ENCODE measurements at places on chromosomes 2 and 18.

DNA sequence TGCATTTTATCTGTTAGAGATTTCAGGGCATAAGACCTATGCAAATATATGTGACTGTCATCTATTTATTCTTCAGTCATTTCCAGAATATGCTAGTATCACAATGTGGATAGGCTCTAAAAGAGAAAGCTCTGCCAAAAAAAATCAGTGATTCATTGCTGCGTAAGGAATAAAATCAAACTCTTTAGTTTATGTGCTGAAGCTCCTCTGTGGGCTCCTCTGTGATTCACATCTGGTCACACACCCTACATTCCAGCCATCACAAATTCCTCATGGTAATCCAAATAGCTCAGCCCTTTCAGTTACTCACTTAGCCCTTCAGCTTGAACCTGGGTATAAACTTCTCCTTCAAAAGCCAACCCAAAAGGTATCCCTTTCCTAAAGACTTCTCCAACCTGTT is 21.4 kb downstream of the DLGAP1 start:
- no peak for DNase-seq

GRCh38 chr2:167192833-167193232 is 304.6 kb downstream of the XIRP2 start:
- no peak for DNase-seq

DNA sequence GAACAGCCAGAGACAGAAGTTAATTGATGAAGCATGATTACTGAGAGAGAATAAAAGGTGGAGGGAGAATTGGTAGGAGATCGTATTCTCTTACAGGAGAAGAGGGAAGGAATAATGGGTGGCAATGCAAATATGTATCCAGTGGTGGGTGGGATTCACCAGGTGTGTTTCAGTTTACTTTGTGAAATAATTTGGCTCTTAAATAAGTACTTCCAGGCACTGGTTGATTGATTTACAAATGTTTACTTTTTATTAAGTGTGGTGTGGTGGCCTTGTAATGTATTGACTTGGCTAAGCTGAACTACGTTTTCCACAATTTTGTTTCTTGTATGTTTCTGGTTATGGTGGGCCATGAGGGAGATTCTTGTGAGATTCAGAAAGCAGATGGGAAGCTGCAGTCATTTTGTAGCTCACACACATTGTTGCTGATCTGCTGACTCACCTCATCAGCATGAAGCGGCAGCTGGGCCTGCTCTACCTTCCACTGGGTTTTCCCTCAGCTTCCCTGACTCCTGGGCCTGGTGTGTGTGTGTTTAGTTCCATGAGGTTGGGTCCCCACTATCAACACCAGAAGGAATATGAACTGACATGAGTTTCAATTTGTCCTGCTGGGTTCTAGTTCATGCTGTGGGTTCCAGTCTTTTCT is 32.6 kb downstream of the MYL12B start:
- DNase-seq: no peak

GRCh38 chr2:107091163-107091864 is 205.3 kb upstream of the ST6GAL2 start:
- no peak for DNase-seq

- no peak for DNase-seq
Measured at GRCh38 chr2:221034026-221034701, 537.9 kb downstream of the EPHA4 start.

DNA sequence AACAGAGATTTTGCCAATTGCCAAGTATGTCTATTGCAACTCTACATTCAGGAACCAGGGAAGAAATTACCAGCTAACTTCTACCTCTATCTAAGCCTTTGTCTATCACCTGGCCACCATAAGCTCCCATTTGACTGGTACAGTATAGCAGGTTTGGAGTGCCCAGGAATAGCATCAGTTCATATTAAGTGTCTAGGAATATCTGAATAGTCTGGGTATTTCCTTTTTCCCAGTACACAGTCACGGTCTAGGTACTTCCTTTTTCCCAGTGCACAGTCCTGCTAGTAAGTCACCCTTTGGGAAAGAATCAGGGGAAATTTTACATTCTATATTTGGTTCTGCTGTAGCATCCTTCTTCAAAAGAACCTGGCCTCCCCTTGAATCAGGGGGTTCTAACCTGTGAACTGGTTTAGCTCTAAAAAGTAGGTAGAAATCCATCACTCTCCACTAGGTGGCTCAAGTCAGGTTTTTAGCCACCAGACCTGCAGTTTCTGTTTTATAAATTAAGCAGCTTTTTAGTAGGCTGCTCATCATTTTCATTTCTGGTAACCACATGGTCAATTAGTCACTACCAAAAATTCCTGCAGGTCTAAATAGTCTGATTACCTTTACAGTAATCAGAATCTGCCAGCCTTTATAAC is 49.3 kb upstream of the DNAJC10 start:
- no peak for DNase-seq

DNA sequence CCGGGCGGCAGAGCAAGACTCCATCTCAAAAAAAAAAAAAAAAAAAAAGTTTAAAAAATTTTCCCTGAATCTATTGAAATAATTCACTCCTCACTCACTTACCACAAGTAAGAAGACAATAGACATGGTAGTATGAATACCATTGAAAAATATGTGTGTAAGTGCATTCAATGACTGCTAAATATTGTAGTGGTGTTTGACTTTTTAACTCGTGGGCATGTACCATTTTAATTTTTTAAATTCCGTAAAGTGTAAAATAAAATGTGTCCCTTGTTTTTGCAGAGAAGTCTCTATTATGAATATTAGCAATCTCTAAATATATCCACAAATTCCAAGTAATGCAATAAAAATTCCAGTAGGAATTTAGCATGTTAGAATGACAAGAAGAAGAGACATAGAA is 134.1 kb downstream of the COPS8 start:
- no peak for DNase-seq

- no peak for DNase-seq
Measured at GRCh38 chr2:168889635-168890005, 610 bp downstream of the SPC25 start.

DNA sequence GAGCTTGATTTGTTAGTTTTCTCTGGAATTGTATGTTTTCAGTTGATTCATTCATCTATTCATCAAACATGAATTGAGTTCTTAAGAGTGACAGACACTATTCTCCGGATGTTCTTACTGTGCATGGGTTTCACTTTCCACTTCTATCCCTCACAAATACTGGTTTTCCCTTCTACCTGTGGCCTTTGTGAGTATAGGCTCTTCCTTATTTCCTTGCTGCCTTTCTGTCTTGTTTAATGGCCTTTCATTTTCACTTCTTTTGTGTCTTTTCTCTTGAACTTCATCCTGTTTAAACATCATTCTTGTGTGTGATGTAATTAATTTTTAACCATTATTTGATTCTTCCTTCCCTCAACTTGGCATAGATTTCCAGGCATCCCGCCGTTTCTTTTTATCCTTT is 90.7 kb downstream of the CRIM1 start:
- DNase-seq: no peak

GRCh38 chr2:188984065-188984491 is 9.9 kb downstream of the COL3A1 start:
- DNase-seq: no peak

GRCh38 chr18:36364911-36365624 is 67.6 kb downstream of the FHOD3 start:
- DNase-seq: no peak

- DNase-seq: no peak
Measured at GRCh38 chr2:16613539-16614011, 52.1 kb downstream of the CYRIA start.

DNA sequence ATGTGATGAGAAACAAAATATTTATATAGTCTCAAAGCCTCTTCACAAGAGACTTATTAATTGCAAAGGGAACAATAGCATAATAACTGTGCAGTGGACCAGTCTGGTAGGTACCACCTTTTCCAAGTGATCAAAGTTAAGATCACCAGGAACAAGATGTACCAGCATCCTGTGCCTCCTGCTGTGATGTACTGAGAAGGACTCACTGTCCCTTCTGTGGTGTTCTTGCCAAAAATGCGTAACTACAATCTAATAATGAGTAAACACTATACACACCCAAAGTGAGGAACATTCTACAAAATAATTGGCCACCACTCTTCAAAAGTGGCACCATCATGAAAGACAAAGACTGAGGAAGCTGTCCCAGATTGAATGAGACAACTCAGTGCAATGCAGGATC is 14.5 kb downstream of the GNLY start:
- no peak for DNase-seq

DNA sequence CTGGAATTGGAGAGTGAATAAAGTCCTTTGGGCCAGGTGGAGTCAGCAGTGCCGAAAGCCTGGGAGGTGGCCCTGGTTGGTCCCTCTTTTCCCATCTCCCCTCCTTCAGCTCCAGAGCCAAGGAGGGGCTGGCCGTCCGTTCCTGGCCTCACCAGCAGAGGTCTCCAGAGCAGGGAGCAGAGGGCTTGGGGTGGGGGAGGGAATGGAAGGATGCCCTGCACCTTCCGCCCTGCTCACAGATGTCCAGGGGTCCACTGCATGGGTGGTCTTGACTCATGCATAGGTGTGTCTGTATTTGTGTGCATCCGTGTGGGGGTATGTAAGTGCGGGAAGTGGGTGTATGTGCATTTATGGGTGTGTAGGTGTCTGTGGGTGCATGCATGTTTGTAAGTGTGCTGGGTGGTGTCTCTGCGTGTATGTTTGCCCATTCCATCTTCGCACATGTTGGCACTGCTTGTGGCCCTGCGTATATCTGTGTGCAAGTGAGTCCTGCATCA is 201.8 kb downstream of the ZFP36L2 start:
- DNase-seq: no peak

DNA sequence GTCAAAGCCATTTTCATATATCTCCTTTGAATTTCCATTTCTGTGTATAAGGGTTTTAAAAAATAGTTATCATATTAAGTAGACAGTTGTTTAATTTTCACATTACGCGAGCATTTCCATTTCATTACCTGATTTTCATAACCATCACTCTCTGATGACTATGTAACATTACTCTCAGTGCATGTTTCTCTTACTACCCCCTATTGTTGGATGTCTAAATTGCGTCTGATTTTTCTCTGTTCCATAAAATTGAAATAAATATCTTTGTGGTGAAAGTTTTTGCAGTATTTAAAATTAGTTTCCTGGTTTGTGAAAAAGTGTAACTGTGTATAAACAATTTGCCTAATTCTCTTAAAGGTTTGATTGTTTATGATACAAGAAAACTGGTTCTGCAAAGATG is 123.8 kb downstream of the MYO1B start:
- no peak for DNase-seq

- DNase-seq: no peak
Measured at GRCh38 chr18:58362027-58362575, 266.8 kb downstream of the ALPK2 start.

DNA sequence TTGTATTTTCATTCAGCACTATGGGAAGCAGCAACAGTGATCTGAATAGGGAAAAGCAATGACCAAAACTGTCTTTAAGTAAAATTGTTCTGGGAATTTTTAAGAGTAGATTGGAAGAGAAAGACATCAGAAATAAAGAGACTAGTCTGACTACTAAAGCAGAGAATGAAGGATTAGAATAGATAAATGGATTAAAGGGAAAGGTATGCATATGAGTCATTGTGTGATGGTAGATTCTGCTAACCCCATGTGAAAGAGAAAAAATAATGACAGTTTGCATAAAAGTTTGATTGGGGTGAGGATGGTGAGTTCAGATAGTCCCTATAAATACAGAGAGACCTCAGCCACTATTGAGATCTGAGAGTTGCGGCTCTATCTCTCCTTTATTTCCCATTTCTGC is 139.6 kb upstream of the DCC start:
- DNase-seq: no peak

GRCh38 chr2:17287183-17287582 is 231.1 kb downstream of the RAD51AP2 start:
- DNase-seq: no peak

- no peak for DNase-seq
Measured at GRCh38 chr18:1648712-1649111, 744.0 kb downstream of the ADCYAP1 start.

- DNase-seq: no peak
Measured at GRCh38 chr2:102585847-102586404, 33.4 kb upstream of the SLC9A2 start.

DNA sequence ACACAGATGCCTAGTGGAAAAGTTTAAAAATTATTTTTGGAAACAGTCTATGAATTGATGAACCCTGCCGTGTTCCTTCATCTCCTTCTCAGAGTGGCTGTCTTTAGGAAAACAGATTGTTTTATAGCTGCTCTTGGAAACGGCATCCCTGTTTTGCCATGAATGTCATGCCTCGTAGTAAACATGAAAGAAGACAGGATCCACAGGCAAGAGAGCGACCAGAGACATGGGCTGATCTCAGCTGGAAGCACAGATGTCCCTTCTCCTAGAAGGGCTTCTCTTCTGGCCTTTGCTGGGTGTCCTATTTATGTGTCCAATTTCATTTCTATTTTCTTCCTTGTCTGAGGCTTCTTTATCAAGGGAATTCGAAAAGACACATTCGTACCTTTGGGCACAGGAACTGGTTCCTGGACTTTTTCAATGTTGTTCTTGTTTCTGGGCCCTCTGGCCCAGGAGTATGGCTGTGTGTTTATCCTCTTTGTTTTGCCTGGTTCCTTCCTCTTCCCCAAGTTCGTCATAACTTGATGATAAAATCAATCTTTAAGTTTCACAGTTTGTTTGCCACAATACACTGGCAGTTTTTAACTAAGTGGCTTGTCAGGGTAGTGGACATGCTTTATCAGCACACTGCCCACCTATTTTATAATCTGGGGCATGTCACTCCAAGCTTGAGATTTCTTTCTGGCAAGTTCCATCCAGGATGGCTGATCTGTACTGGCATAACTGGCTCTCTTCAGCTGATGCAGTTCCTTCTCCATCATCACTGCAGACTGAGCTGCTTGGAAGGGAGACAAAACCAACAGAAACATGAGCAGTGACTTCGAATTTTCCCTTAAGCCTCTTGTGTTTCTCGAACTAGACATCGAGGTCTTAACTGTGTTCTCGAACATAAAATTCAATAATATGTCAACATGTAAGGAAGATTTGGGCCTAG is 63.2 kb upstream of the MGAT4A start:
- no peak for DNase-seq

DNA sequence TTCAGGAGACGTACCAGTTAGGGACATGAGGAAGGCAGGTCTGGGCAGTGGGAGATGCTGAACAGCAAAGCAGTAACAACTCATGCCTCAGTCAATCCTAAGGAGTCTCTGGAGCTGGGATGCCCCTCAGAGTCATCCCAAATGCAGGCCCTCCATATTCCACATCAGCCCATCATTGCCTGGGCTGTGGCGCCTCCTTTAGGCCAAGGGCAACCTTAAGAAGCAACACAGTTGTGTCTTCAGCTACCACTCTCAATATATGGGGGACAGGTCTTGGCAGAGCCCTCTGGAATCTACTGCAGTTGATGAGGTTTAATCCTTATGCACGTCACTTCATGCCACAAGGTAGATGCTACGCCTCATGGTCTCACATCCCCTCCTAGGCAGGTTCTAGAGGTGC is 682.0 kb upstream of the RAB6C start:
- DNase-seq: no peak

DNA sequence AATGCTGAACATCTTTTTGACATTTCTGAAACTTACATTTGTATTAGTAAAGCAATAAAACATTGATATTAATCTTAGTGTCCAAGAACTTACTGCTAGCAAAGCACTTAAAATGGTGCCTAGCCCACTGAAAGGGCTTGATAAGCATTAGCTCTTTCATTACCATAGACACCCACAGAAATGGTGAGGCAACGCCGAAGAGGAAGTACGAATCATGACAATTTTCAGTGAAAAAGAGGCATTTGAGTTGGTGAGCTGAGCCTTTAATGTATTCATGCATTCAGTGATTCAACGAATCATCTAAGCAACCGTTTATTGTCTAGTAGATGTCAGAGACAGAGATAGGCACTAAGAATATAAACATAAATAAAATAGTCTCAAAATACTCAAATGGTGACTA is 101.1 kb downstream of the PIGN start:
- no peak for DNase-seq

- no peak for DNase-seq
Measured at GRCh38 chr2:14675489-14675888, 43.0 kb downstream of the LRATD1 start.

- DNase-seq: no peak
Measured at GRCh38 chr2:51454177-51454576, 422.2 kb upstream of the NRXN1 start.

Data from RWPE2 (cell line).